Stimulated activated CD8-positive, alpha-beta memory T cell treated with anti-CD3 and anti-CD28 coated beads, Interleukin-12 subunit alpha, Interleukin-12 subunit beta, amount 100 ng/mL, for 1 hour (primary cell): ENCODE measurements at places on chromosomes 5 and 9.

GRCh38 chr9:102841376-102841775 lies 153.8 kb upstream of the CYLC2 start:
- no peak for DNase-seq

GRCh38 chr9:114613087-114613486 lies 2.0 kb downstream of the TMEM268 start:
- DNase-seq = no peak

- no peak for DNase-seq
These were observed 79.4 kb downstream of the SLC1A3 start for GRCh38 chr5:36685631-36686288.

DNA sequence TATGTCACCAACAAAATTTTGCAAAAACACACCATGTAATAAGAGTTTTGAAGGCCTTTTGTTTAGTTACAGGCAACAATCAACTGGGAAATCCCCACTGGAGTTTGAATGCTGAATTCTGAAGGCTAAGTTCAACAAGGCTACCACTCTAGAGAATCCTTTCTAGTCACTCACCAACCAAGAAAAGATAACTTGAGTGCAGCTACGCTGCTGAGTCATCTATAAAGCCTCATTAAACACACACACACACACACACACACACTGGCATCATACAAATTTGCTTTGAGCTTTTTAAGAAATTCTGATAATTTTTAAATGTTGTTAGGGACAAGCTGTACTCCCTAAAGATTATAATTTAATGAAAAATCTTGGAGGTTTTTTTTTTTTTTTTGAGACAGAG lies 219.6 kb downstream of the DENND1A start:
- DNase-seq = no peak

DNA sequence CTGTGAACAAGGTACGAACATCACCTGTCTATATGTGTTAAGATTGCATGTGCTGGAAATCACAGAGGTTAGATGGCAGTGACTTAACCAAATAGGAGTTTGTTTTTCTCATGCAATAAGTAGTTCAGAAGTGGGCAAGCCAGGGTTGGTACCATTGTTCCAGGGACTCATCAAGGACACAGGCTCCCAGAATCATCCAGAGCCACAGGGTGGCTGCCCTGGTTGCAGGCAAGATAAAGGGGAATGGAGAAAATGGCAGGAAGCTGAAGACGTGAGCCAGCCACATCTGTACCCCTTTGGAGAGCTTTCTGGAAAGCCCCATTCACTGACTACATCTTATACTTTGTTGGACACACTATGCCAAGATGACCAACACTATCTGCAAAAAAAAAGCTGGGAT lies 126.0 kb upstream of the IL12B start:
- no peak for DNase-seq

- DNase-seq = no peak
These were observed 284.1 kb upstream of the PDE4D start for GRCh38 chr5:60177596-60177995.

- no peak for DNase-seq
These were observed 14.0 kb downstream of the PPWD1 start for GRCh38 chr5:65577141-65577540.

DNA sequence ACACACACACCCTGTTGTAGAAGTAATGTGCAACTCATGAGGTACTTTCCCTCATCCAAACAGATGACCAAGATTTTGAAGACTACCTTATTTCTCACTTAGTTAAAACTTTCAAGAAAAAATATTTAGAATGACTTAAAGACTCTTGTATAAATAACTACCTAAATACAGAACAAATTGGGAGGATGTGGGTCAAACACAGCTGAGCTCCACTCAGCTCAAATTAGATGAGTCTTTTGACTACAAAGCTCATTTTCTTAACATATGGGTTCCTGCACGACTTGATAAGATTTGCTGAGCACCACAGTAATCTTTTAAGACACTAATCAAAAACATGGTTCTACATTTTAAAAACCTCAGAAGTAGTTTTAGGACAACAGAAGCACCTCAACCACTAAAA lies 8.9 kb downstream of the MTX3 start:
- DNase-seq = no peak

- no peak for DNase-seq
These were observed 24.1 kb downstream of the PCDH1 start for GRCh38 chr5:141853895-141854626.

- no peak for DNase-seq
These were observed 64.5 kb upstream of the ERBIN start for GRCh38 chr5:65861830-65862241.

DNA sequence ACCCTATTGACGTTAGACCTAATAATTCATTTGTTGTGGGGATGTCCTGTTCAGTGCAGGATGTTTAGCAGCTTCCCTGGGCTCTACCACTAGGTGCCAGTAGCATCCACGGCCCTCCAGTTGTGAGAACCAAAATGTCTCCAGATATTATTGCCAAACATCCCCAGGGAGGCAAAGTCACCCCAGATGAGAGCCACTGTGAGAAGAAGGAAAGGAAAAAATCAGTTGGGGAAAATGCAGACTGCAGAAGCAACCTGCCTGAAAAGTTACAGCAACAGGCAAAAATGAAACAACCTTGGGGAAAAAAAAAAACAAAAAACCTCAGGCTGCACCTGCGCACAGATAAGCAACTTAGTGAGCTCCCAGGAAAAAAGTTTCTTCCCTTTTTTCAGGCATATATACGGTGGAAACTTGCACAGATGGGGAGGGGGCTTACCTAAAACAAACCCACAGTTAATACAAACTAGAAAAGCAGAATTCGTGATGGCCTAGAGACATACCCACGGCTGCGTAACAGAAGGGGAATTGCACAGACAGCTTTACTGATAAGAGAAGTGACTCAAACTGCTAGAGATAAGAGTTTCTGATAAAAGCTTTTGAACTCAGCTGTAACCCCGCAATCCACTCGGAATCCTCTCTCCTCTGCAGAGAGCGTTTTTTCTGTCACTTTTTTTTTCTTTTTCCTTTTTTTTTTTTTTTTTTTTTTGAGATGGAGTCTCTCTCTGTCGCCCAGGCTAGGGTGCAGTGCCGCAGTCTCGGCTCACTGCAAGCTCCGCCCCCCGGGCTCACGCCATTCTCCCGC lies 29.8 kb upstream of the FBP1 start:
- DNase-seq = peak; percentile 20

GRCh38 chr9:114501796-114502682 lies 3.2 kb downstream of the WHRN start:
- no peak for DNase-seq

DNA sequence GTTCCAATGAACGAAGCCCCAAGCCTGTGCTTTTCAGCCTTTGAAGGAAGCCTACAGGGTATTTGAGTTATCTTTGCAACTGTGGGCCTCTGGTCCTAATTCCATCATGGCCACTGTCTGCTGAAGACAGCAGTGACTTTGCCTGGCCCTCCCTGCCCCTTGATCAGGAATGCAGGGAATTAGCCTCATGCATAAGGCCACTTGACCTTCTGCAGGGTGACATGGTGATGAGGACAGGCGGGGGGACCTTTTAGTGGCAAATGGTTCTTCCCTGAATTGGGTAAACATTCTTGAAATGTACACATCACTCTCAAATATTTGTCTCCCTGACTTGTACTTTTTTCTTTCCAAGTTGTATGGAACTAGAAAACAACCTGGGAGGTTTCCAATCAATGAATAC lies 25.2 kb upstream of the XPA start:
- no peak for DNase-seq
